ENCODE measurements at places on chromosomes 11 and 22. TPM values are rescaled to one million over a fixed set of nuclear protein-coding genes. Genes with fewer than 3 reads are reported as not detected.

Gene DEFB131B
- total RNA-seq: not detected

Gene CARS1
- 58.0 TPM for total RNA-seq

Gene LRRC56
- total RNA-seq: 5.8 TPM

Gene ENTHD1
- total RNA-seq: not detected

Gene MMP12
- not detected for total RNA-seq

Gene MSANTD4
- 8.3 TPM for total RNA-seq

Gene ROBO3
- total RNA-seq: 4.4 TPM

Gene JAML
- total RNA-seq: 71.5 TPM

Gene GLYAT
- total RNA-seq: not detected

Gene PLA2G3
- not detected for total RNA-seq

Gene MOV10L1
- total RNA-seq: not detected

Gene BLID
- not detected for total RNA-seq

Gene ACO2
- total RNA-seq: 87.5 TPM

Gene NNMT
- total RNA-seq: not detected

Gene CST6
- not detected for total RNA-seq

Gene MS4A14
- total RNA-seq: not detected

Gene KIAA0930
- total RNA-seq: 21.3 TPM

Gene RAG2
- total RNA-seq: not detected

Gene FXYD6
- total RNA-seq: not detected

Gene MAP6
- 0.44 TPM for total RNA-seq

Gene CRYBB3
- total RNA-seq: not detected

Gene ADM2
- 1.9 TPM for total RNA-seq

Gene WNT7B
- not detected for total RNA-seq

Gene NRIP3
- 3.4 TPM for total RNA-seq

Gene MYO18B
- 0.35 TPM for total RNA-seq

Gene NCR3LG1
- 0.69 TPM for total RNA-seq

Gene SERPIND1
- total RNA-seq: not detected

Gene EFCAB6
- not detected for total RNA-seq

Gene APOBEC3F
- 17.6 TPM for total RNA-seq

Gene MS4A1
- total RNA-seq: 0.79 TPM

Gene TRIM66
- 16.0 TPM for total RNA-seq

Gene RFPL2
- 1.5 TPM for total RNA-seq

Gene TBX10
- total RNA-seq: not detected

Gene DTX4
- total RNA-seq: 1.0 TPM

Gene KRTAP5-7
- total RNA-seq: not detected

Gene SPCS2
- 73.2 TPM for total RNA-seq

Gene RAC2
- 537 TPM for total RNA-seq

Gene CCDC87
- 0.35 TPM for total RNA-seq

Gene MS4A12
- total RNA-seq: not detected

Gene PLAAT2
- total RNA-seq: not detected

Gene PANX2
- total RNA-seq: not detected

Gene TMEM86A
- total RNA-seq: 4.8 TPM

Gene PLEKHA7
- 1.8 TPM for total RNA-seq

Gene ARHGEF17
- 0.47 TPM for total RNA-seq

Gene GLB1L2
- 0.54 TPM for total RNA-seq

Gene OR2AT4
- total RNA-seq: not detected

Gene PPME1
- total RNA-seq: 16.8 TPM

Gene ANKRD13D
- 158 TPM for total RNA-seq

Gene OR51B5
- total RNA-seq: not detected

Gene MFNG
- 148 TPM for total RNA-seq

Gene DUSP8
- 71.7 TPM for total RNA-seq

Gene ACR
- total RNA-seq: not detected

Gene TENM4
- total RNA-seq: not detected

Gene ASCL2
- 0.20 TPM for total RNA-seq

Gene H19
- total RNA-seq: 0.25 TPM

Gene SCUBE2
- total RNA-seq: not detected

Gene SLC22A12
- total RNA-seq: not detected

Data from CD4-positive, CD25-positive, alpha-beta regulatory T cell (primary cell).